Left hindlimb (tissue), 1 donor: ENCODE measurements at places on chromosomes 5 and 9.

GRCh38 chr5:57414191-57414590, 68.4 kb downstream of the ACTBL2 start:
- DNase-seq = no peak

- DNase-seq = no peak
These were observed 24.9 kb downstream of the ROPN1L start for GRCh38 chr5:10466446-10467073.

GRCh38 chr9:93678199-93679019, 102.0 kb downstream of the PHF2 start:
- DNase-seq = peak; percentile 22

DNA sequence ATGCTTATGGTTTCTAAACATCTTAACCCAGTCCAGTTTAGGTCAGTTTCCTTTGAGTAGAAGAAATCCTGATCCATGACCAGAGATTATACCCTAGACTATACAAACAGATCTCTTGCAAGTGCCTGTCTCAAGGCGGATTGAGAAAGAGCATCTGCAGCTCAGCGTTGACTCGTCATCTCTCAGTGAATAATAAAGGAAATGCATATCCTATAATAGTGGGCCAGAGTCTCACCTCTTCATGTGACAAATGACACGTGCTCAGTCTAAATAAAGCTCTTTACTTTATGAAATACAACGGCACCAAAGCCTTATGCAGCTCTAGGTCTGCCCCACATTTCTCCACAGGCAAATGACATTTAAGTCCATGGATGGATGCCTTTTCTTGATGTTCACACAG, 179.4 kb upstream of the NR3C1 start:
- DNase-seq = no peak

DNA sequence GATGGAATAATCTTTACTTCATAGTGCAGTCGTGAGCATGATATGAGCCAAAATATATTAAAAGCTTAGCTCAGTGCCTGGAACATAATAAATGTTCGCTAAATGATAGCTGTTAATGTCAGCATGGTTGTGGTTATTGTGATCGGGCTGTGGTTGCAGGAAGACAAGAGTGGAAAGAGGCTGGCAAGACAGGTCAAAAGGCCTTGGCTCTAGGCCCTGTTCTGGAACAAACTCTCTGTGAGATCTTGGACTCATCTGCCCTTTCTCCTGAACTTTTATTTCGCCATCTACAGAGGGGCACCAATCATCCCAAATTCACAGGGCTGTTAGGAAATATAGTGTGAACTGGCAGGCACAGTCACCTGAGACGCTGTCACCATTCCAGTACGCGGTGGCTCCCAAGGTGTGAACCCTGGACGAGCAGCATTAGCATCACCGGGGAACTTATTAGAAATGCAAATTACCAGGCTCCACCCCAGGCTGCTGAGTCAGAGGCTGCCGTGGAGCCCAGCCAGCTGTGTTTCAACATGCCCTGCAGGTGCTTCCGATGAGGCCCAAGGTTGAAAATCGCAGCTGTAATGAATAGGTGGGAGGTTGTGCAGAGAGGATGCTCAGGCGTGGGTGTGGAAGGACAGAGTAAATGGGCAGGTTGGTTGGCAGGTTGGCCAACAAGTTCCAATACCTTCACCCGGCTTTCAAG, 50.2 kb upstream of the SAP30L start:
- no peak for DNase-seq

- DNase-seq = peak; percentile 42
These were observed 6.1 kb downstream of the ST6GALNAC4 start for GRCh38 chr9:127910613-127911205.

DNA sequence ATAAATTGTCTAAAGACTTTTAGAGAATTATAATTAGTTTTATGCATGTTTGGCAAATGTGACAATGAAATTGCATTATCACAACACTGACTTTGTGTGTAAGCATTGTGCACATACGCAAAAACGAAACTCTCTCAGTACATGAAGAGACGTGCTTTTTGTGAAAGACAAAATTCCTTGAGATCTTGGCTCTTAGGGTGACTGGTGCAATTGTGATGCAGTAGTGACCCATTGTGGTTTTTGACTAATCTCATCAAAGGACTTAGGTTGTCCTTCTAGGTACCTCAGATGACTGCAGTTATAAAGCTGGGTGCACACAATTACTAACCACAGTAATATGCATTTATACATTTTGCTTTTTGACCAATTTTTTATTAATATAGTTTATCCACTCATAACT, 25.3 kb upstream of the TYRP1 start:
- DNase-seq = no peak

- DNase-seq = no peak
These were observed 36.6 kb downstream of the CTNNA1 start for GRCh38 chr5:138789771-138790242.

- no peak for DNase-seq
These were observed 16.6 kb upstream of the DCAF12 start for GRCh38 chr9:34143116-34143515.

- peak; percentile 53 for DNase-seq
These were observed 295.5 kb upstream of the CLINT1 start for GRCh38 chr5:158154226-158155005.

GRCh38 chr9:73951147-73951546, 546.0 kb upstream of the RORB start:
- no peak for DNase-seq

GRCh38 chr9:86041311-86041741, 58.0 kb downstream of the GOLM1 start:
- no peak for DNase-seq

DNA sequence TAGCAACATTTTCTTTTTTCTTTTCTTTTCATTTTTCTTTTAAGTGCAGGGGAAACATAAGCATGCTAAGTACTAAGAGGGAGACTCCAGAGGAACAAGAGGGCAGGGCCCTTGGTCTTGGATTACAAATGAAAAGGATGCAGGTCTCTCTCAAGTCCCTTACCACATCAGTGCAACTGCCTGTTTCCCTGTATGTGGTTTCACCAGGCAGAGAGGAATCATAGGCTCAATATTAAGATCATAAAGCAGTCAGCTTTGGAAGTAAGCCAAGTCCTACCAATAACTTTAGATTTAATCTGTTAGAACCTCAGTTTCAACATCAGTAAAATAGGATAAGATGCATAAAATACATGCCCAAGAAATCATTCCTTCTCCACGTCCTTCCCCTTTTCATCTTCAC, 422.7 kb upstream of the PAPPA start:
- no peak for DNase-seq

DNA sequence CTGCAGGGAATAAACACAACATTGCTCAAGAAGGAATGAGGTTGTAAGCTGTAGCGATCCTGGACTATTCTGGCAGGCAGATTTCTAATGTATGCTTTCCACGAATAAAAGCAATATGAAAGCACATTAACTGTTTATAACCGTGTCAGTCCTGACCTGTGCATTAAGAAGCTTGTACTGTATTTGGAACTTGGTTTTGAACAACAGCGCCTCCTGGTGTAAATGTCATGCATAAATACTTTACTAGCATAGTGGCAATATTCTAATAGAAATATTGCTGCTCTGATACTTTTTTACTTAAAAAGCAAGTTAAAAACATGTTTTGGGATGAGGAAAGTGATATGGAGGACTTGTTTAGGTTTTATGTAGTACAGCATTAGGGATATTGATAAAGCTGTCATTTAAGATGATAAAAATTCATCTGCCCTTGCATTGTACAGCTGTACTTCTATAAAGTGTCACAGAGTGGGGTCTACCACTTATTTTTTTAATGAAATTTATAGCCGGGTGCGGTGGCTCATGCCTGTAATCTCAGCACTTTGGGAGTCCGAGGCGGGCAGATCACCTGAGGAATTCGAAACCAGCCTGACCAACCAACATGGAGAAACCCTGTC, 70.7 kb upstream of the GNE start:
- no peak for DNase-seq

DNA sequence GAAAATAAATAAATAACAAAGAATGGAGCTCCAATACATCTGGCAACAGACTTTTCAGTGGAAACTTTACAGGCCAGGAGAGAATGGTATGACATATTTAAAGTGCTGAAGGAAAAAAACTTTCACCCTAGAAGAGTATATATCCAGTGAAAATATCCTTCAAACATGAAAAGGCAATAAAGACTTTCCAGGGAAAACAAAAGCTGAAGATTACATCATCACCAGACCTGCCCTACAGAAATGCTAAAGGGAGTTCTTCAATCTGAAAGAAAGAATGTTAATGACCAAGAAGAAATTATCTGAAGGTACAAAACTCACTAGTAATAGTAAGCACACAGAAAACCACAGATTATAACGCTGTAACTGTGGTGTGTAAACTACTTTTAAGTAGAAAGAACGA, 8.3 kb upstream of the RCL1 start:
- DNase-seq = no peak

GRCh38 chr9:34256104-34256503, 73.0 kb downstream of the KIF24 start:
- no peak for DNase-seq

DNA sequence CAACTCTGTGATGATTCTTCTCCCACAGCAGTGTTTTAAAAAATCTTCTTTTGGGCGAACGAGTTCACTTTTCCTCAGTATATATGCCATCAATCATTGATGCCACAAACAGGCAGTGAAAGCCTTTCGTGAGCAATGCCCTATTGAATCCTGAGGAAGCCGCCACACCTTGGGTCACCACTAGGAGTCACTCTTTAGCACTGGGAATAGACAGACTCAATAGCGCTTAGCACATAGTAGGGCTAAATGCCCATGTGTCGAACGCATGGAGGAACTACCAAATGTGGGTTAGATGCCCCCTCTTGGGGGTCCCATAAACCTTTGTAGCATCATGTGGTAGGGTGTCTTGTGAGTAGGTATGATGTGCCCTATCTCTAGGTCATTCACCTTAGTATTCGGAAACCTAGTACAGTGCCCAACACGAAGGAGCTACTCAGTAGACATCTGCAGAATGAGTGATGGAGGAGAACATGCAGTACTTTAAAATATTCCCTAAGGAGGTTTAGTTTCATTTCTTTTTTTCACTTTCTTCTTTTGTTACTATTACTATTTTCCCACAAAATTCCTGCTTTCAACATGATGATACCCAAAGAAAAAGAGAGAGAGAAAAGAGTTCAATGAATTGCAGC, 603.7 kb downstream of the BNC2 start:
- no peak for DNase-seq

GRCh38 chr5:136192526-136193321, at the start of gene SMIM32:
Gene SMIM32 (minus strand): TSS chr5:136193162. CDS start chr5:136192524, 638 bp downstream.
- DNase-seq = peak; percentile 53

DNA sequence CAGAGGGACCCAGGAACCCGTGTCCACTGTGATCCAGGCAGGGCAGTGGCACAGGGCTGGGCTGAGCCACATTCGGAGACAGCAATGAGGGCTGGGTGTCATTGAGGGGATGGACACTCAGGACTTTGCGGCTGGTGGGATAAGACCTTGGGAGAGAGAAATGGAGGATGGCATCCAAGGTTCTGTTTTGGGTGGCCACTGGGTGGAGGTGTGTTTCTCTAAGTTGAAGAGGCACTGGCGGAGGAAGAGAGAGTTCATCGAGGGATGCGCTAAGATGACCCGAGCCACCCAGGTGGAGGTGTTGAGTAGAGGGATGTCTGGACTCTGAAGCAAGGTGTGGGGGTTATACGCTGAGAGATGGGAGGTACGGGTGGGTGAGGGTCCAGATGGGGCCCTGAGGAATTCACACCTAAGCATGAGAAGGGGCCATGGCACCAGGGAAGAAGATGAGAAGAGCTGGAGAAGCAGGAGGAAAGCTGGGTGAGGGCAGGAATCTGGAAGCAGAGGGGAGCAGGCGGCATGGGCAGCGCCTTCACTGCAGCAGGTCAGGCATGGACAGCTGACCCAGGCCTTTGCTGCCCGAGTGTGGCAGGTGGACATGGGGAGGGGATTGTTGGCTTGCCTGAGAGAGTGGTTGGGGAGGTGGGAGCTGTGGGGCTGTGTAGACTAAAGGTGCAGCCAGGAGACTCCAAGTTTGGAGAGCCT, 2.5 kb upstream of the SLC25A48 start:
- no peak for DNase-seq

- DNase-seq = no peak
These were observed 3.9 kb downstream of the FBXW5 start for GRCh38 chr9:136940526-136941230.

DNA sequence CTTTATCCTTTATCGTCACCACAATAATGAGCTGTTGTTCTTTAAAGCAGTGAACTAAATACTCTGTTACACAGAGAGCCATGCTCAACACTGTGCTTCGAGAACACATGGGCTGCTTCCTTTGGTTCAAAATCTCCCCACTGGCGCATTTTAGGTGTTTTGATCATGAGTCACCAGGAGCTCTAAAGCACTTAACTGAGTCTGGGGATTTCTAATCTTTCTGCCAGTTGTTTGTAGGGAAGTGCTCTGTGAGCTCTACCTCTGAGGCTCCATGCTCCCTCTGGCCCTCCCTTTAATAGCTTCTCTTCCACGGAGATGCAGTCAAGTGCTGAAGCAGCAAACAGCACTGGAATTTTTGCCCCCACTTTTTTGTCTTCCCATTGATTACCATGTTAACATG, 17.0 kb downstream of the ERAP2 start:
- no peak for DNase-seq

- DNase-seq = no peak
These were observed 119.1 kb downstream of the DPYSL3 start for GRCh38 chr5:147390654-147391225.

- DNase-seq = no peak
These were observed 35.4 kb upstream of the MAP1B start for GRCh38 chr5:72071906-72072305.

- DNase-seq = no peak
These were observed 627.2 kb downstream of the PSAT1 start for GRCh38 chr9:78923966-78924659.

- peak; percentile 45 for DNase-seq
These were observed 8.7 kb upstream of the GFRA3 start for GRCh38 chr5:138282920-138283742.

- no peak for DNase-seq
These were observed 182.8 kb downstream of the SPOCK1 start for GRCh38 chr5:137316346-137316736.

DNA sequence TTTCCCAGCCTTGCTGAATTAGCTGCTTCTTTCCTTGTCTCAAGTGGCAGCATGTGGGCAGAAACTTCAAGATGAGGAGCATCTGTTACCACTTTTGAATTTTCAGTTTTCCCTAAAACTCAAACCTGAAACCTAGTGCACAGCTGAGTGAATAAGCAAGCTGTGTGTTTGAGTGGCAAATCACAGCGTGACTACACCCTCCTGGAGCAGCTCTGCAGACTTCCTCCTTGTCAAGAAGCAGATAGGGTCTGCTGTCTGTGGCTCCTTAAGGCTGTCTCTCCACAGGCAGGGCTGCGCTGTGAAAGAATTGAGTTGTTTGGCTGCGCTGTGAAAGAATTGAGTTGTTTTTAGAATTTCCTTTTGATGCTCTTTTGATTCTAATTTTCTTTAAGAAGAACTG, 179.7 kb upstream of the HAPLN1 start:
- no peak for DNase-seq

- peak; percentile 36 for DNase-seq
These were observed 98.6 kb upstream of the HMHB1 start for GRCh38 chr5:143713047-143714003.

DNA sequence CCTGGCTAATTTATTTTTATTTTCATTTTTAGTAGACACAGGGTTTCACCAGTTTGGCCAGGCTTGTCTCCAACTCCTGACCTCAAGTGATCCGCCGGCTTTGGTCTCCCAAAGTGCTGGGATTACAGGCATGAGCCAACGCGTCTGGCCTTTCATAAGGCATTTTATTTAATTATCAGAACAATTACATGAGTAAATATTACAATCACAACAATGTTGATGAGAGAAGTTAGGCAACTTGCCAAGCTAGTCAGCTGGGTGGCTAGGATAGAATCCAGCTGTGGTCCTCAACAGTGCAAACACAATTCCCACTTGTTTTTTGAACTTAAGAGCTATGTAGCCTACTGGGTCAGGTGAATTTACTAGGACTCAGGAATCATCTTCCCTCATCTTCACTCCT, 22.0 kb downstream of the C9orf57 start:
- DNase-seq = no peak

GRCh38 chr9:116154334-116154975, 864 bp downstream of the PAPPA start:
- DNase-seq = peak; percentile 40
